ENCODE measurements at places on chromosomes 4 and X. TPM values are rescaled to one million over a fixed set of nuclear protein-coding genes. Genes with fewer than 3 reads are reported as not detected.

GRCh38 chrX:130836447-130836846, 66.6 kb downstream of the ENOX2 start:
- H3K27ac ChIP-seq = no peak overlapping the region
- H3K4me3 ChIP-seq = no peak overlapping the region
- H3K4me1 ChIP-seq = no peaks in the 10 kb centered on the region
- no peaks in the 10 kb centered on the region for H3K36me3 ChIP-seq

DNA sequence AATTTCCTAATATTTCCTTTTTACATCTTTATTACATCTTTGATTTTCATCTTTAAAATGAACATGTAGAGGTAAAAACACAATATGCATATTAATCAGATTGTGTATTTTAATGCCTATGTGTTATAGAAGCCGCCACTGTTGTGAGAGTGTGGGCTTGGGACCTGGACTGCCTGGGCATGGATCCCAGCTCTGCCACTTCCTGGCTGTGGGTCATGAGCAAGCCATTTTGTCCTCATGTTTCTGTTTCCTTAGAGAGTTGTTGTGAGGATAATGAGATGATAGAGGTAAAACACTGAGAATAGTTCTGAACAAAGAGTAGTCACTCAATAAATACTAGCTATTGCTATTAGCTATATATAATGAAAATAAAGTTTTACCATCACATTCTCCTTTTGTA, 38.4 kb upstream of the SCOC start:
- H3K4me3 ChIP-seq = no peak overlapping the region
- no peak for DNase-seq
- no peaks in the 10 kb centered on the region for H3K27me3 ChIP-seq
- no peaks in the 10 kb centered on the region for H3K36me3 ChIP-seq

DNA sequence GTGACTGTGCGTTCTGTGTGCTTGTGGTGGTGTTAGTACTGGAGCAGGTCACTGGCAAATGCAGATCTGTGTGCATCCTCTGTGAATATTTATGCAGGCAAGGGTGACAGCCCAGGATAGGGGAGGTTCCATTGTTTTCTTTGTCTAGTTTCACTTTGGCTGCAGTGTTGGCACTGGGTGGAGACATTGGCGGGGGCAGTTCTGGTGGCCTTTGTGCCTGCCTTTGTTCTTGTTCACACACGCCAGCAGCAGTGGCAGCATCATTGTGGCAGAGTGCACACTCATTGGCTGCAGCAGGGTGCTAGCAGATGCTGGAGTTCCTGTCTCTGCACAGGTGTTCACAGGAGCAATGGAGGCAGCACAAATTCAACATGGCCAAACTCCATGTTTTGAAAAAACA, 495.3 kb downstream of the UBE2NL start:
- no peak for DNase-seq
- H3K27ac ChIP-seq = no peak overlapping the region
- no peak overlapping the region for H3K4me3 ChIP-seq
- no peaks in the 10 kb centered on the region for H3K27me3 ChIP-seq
- H3K36me3 ChIP-seq = no peaks in the 10 kb centered on the region

GRCh38 chr4:27000820-27001219, 140.2 kb downstream of the STIM2 start:
- H3K36me3 ChIP-seq = no peaks in the 10 kb centered on the region
- peaks cover 12% of the 10 kb centered on the region for H3K4me1 ChIP-seq
- no peaks in the 10 kb centered on the region for H3K27me3 ChIP-seq
- no peak overlapping the region for H3K4me3 ChIP-seq
- peak; percentile 36 for DNase-seq

The CORIN gene
- total RNA-seq = not detected

DNA sequence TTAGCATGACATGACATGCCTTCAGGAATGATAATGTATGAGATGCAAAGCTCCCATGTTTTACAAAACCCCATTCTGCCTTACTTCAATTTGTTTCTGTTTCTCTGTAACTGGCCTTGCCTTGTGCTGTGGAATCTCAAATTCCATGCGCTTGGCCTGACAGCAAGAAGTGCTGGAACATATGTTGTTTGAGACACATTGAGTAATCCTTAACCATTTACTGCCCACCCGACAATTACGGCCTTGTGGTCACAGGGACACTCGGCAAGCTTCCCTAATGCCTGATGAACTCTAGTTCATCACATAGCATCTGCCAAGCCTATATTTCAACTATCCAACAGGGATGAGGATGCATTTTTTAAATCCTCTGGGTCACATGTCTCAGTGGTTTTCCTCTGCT, 226.4 kb upstream of the CASK start:
- H3K27me3 ChIP-seq = no peaks in the 10 kb centered on the region
- no peaks in the 10 kb centered on the region for H3K4me1 ChIP-seq
- no peak overlapping the region for H3K27ac ChIP-seq
- no peaks in the 10 kb centered on the region for H3K36me3 ChIP-seq
- no peak for DNase-seq

GRCh38 chr4:80140194-80140593, 57.1 kb upstream of the PRDM8 start:
- no peak for DNase-seq
- H3K36me3 ChIP-seq = no peaks in the 10 kb centered on the region

- no peak for DNase-seq
- no peaks in the 10 kb centered on the region for H3K4me1 ChIP-seq
- H3K36me3 ChIP-seq = no peaks in the 10 kb centered on the region
- no peak overlapping the region for H3K4me3 ChIP-seq
- H3K27me3 ChIP-seq = no peaks in the 10 kb centered on the region
These were observed 41.6 kb upstream of the IGSF1 start for GRCh38 chrX:131330735-131331134.

DNA sequence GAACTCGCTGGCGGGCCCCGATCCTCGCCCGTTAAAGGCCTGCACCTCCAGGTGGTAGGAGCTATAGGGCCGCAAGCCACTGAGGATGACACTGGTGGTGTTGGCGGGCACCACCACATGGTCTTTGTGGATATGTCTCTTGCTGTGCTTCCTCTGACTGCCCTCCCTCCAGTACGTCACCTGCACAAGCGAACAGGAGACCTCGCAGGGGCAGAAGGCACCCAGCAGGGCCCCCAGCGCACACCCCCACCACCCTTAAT, 20.7 kb downstream of the L1CAM start:
- no peak for DNase-seq
- H3K4me1 ChIP-seq = no peaks in the 10 kb centered on the region
- no peaks in the 10 kb centered on the region for H3K36me3 ChIP-seq

The DIPK2B gene
- not detected for total RNA-seq

GRCh38 chrX:20471483-20471882, 204.8 kb upstream of the RPS6KA3 start:
- H3K36me3 ChIP-seq = no peaks in the 10 kb centered on the region
- no peaks in the 10 kb centered on the region for H3K4me1 ChIP-seq
- H3K27me3 ChIP-seq = no peaks in the 10 kb centered on the region
- H3K27ac ChIP-seq = no peak overlapping the region
- DNase-seq = no peak

DNA sequence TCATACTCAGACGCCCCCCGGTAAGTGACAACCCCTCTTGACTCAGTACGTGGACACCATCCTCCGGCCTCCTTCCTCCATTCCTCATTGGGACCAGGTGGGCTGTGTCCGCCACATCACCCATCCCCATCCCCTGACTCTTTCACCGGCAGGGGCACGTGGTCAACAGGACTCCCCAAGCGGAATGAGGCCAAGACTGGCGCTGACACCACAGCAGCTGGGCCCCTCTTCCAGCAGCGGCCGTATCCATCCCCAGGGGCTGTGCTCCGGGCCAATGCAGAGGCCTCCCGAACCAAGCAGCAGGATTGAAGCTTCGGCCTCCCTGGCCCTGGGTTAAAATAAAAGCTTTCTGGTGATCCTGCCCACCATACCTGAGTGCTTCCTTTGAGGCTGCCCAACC, 5.0 kb downstream of the PQBP1 start:
- H3K27ac ChIP-seq = no peak overlapping the region
- H3K36me3 ChIP-seq = peaks cover 60% of the 10 kb centered on the region
- peaks cover 10% of the 10 kb centered on the region for H3K4me1 ChIP-seq
- no peak overlapping the region for H3K4me3 ChIP-seq
- H3K27me3 ChIP-seq = no peaks in the 10 kb centered on the region
- DNase-seq = no peak

- H3K27ac ChIP-seq = no peak overlapping the region
- H3K36me3 ChIP-seq = no peaks in the 10 kb centered on the region
- no peak overlapping the region for H3K4me3 ChIP-seq
These were observed 780.6 kb downstream of the FAM133A start for GRCh38 chrX:94454606-94455005.

DNA sequence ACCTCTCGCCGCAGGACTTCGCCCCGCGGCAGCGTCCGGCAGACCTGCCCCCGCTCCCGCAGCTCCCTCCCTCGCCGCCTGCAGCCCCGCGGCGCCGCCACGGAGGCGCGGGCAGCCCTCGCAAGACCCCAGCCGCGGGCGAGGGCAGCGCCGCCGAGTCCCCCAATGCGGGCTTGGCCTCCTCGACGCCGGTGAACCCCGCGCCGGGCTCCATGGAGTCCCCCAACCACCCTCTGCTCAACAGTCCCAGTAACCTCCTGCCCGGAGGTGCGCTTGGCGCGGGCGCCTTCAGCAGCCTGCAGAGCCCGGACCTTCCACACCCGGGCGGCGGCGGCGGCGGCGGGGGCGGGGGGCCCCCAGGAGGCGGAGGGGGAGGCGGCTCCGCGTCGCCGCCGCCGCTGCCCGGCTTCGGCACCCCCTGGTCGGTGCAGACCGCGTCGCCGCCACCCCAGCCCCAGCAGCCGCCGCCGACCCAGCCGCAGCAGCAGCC, 1.2 kb downstream of the CPEB2 start:
- H3K36me3 ChIP-seq = peaks cover 4% of the 10 kb centered on the region
- no peaks in the 10 kb centered on the region for H3K27me3 ChIP-seq
- H3K4me3 ChIP-seq = peak overlapping the region; percentile 99
- peaks cover 10% of the 10 kb centered on the region for H3K4me1 ChIP-seq
- DNase-seq = peak; percentile 59
- H3K27ac ChIP-seq = peak overlapping the region; percentile 100

- H3K4me1 ChIP-seq = no peaks in the 10 kb centered on the region
- no peaks in the 10 kb centered on the region for H3K36me3 ChIP-seq
- H3K4me3 ChIP-seq = no peak overlapping the region
- DNase-seq = no peak
These were observed 144.0 kb upstream of the JADE1 start for GRCh38 chr4:128665514-128665913.

The CCDC110 gene
- 0.49 TPM for total RNA-seq

DNA sequence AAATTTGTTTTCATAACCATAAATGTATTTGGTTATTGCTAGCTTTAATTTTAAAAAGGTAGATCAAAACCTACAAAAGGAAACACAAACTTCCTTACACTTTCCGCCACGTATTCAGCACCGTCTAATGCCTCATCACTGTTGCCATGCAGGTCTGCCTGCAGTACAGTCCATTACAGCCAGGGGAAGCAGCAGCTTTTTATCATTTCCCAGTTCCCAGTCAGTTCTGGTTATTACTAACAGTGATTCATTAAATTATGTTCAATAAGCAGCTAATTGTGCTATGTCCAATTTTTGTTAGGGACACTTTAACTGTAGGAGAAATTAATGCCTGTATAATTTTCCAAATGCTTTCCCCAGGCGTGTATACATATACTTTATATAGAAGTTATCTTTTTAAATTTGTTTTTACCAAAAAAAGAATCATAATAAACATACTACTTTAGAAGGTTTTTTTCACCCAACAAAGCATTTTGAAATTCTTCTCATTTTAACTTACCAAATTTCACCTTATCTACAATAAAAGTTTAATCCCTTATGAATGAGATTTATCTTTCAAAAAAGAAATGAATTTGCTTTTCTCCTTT, 93.3 kb downstream of the ANXA3 start:
- H3K27ac ChIP-seq = no peak overlapping the region
- H3K27me3 ChIP-seq = no peaks in the 10 kb centered on the region
- no peak overlapping the region for H3K4me3 ChIP-seq
- no peaks in the 10 kb centered on the region for H3K36me3 ChIP-seq

- no peak overlapping the region for H3K27ac ChIP-seq
- H3K4me3 ChIP-seq = no peak overlapping the region
- no peaks in the 10 kb centered on the region for H3K4me1 ChIP-seq
- no peaks in the 10 kb centered on the region for H3K36me3 ChIP-seq
These were observed 115.2 kb upstream of the KIT start for GRCh38 chr4:54542540-54543041.

The NRK gene
- total RNA-seq = not detected

DNA sequence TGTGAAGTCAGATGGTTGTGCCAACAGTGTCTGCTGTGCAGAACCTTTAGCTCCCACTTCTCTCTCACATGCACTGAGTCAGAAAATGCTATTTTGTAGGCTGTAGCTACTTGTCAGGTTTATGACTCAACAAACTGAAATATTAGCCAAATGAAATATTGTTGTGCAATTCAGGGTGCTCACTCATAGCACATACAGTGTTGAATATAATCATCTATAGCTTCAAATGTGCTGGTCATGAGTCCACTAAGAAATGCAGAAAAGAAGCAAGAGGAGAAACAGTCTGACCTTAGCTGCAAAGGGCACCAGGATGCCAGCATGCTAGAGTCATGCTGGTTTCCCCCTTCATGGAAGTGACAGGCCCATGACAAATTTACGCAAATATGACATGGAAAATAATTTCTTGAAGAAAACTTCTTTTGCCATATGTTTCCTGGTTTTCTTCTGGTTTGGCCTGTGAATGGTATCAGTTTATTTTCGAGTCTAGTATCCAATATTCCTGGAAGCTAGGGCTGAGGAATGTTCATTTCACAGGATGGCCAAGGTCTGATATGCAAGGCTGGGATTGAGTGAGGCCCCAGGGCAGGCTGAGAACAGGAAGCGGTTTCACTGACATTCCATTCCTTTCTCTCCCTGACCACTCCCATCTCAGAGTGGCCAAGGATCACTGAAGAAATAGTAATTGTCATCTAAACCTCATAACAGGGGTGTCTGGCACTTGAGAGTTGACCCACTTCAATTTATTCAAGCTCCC, 10.3 kb upstream of the CXCL2 start:
- no peak for DNase-seq
- H3K27ac ChIP-seq = no peak overlapping the region
- no peaks in the 10 kb centered on the region for H3K4me1 ChIP-seq
- no peak overlapping the region for H3K4me3 ChIP-seq
- no peaks in the 10 kb centered on the region for H3K36me3 ChIP-seq

The ODAPH gene
- 3.7 TPM for total RNA-seq

The CXCL11 gene
- not detected for total RNA-seq

The BTK gene
- total RNA-seq = 2.3 TPM

DNA sequence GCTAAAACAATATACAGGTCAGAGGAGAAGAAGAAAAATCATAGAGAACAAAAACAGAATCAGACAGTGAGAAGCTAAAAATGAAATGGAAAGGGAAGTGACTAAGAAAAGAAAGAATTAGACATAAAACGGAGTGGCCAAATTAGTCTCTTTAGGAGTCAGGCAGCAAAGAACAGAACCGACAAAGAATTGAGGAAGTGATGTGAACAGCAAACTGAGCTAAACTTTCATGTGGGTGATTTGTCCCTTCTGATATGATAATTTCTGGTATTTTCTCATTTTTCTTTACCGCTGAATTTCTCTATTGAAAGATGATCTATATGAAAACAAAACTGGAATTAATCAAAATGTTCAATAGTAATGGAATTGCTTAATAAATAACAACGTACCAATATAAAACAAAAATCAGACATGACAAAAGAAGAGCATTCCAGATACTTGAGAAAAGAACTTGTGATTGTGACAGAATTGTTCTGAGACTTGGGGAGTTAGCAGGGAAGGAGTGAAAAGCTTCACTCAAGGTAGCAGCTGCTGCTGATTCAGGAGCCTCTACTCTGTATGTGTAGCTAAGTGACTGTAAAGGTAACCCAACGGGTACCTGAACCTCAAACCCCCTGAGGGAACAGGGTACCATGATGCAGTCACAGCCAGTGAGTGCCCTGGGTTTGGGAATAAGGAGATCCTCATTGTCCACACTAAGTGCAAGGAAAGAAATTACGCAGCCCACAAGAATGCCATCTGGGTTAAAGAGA, 8.8 kb downstream of the TAPT1 start:
- no peak overlapping the region for H3K27ac ChIP-seq
- no peaks in the 10 kb centered on the region for H3K27me3 ChIP-seq
- no peak for DNase-seq
- peaks cover 30% of the 10 kb centered on the region for H3K4me1 ChIP-seq
- H3K36me3 ChIP-seq = no peaks in the 10 kb centered on the region
